ENCODE measurements at places on chromosomes 3 and 15.

DNA sequence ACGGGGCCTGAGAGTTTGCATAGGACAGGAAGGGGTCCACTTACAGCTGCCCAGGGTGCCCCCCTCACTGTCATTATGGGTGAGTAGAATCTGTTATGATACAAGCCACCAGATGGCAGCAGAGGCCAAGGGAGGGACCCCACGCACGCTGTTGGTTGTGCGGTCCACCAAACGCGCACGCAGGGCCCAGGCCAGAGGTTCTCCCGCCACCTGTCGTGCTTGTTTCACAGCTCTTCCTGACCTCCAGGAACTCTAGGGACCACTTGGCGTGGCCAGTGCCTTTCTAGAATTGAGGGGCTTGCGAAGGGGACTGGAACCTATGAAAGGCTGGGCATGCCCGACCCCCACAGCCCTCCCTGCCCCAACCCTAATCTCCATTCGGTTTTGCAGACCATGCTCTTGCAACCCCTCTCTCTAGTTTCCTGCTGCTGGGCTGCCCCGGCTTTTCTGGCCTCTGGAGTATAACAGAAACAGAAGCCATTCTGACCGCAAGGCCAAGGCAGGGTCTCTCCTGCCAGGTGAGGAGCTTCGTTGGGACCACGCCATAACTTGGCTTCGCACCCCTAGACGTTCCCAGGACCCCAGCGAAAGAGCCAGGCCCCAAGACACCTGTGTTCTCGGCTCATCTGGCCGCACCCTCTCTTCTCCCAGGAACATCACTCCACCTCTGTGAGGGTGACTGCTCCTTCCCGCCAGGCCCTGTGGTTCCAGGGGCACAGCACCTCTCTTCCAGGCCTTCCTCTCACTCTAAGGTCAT is 46.0 kb downstream of the ALDH1L1 start:
- peak; percentile 61 for DNase-seq

DNA sequence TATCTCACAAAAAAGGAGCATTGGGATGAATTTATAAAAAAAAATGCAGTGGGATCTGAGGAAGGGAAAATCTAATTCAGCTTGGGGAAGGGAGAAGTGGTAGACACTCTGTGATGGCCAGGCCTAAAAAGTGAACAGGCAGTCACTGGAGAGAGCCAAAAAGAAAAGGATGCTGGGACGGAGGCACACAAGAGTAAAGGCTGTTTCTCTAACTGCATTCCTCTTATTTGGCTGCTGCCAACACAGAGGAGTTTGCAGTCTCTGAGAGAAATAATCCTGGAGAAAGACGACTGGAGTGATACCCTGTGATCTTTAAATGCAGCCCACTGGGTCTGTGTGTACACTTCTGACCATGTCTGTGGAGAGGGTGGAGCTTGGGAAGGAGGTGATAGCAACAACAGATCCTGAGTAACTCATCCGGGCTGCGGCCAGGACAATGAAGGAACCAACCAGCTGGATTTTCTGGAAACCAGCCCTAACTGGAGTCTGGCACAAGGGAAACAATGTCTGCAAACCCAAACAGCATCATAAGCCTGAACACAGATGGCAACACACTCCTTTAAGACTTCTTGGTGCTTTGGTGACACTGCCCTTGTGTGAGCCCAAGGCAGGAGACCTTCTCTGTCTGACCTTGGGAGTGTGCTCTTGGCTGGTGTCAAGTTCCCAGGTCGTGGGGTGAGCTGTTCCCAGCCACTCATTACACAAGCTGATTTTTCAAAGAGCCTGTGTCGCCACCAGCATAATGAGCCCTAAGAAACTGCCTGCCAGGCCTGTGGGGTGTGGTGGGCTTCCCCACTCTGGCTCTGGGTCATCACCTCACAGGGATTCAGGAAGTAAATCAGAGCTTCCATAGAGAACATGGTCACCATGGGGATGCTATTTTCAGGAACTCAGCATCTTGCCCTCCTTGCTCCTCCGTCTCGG is 8.0 kb downstream of the FYCO1 start:
- DNase-seq = peak; percentile 68

- DNase-seq = no peak
Measured at GRCh38 chr3:59027607-59028006, 22.2 kb downstream of the CFAP20DC start.

- no peak for DNase-seq
Measured at GRCh38 chr3:156599089-156599874, 44.4 kb upstream of the SSR3 start.
